ENCODE measurements at places on chromosomes 5 and 9.

GRCh38 chr5:17893026-17893635, 258.9 kb downstream of the TAF11L14 start:
- DNase-seq = no peak

DNA sequence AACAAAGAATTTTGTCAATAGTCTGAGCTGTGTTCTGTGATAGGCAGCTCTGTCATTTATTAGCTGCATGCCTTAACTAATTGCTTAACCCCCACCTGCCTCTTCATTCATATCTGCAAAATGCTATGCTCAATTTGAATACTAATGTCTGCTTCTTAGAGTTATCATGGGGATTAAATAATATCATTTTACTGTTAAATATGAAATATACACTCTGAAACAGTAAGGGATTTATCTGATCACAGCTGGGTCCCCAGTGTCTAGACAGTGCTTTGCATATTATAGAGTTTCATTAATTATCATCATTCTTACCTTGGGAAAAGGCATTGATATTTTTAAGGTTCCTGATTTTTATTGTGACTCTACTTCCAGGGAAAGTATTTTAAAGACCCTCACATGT, 12.0 kb downstream of the TEX48 start:
- DNase-seq = no peak

GRCh38 chr9:880725-881124, 39.2 kb downstream of the DMRT1 start:
- peak; percentile 55 for DNase-seq

DNA sequence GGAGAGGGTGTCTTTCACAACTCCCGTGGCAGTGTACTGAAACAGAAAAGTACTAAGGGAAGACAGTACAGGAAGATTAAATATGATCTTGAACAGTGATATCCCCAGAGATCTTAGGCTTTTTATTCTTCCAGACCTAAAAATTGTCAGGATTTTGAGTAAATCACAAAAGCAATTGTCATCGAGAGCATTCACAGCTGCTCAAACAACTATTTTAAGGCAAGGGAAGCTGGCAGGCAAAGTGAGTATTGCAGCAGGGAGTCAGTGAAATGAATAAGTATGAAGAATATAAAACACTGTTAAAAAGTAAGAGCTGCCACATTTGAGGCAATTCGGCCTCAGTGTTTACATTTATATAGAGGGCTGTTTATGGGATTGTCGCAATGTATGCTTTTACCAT, 479.0 kb downstream of the CAAP1 start:
- no peak for DNase-seq

Measured in hematopoietic multipotent progenitor cell treated with erythropoietin and hydrocortisone succinate and interleukin-3 and kit ligand, for 4 days (in vitro differentiated cells).